ENCODE measurements at places on chromosomes 3 and 15.
A peak's percentile ranks its signal among the peaks of the same experiment; 100 is the strongest.

DNA sequence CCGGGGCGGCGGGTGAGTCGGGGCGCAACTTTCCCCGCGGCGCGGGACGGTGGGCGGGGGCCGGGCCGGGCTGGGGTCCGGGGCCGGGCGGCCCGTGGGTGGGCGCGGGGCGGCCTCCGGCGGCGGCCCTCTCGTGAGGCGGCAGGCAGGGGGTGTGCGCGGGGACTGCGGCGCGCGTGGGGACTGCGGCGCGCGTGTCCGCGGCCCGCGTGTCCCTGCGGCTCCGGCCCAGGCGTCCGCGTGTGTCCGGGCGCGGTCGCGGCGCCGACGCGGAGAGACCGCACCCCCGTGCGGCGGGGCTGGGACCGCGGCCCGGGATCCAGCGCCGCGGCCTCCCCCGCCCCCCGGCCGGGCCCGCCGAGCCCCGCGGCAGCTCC is 349 bp downstream of the PLXNA1 start:
- no peak for DNase-seq

DNA sequence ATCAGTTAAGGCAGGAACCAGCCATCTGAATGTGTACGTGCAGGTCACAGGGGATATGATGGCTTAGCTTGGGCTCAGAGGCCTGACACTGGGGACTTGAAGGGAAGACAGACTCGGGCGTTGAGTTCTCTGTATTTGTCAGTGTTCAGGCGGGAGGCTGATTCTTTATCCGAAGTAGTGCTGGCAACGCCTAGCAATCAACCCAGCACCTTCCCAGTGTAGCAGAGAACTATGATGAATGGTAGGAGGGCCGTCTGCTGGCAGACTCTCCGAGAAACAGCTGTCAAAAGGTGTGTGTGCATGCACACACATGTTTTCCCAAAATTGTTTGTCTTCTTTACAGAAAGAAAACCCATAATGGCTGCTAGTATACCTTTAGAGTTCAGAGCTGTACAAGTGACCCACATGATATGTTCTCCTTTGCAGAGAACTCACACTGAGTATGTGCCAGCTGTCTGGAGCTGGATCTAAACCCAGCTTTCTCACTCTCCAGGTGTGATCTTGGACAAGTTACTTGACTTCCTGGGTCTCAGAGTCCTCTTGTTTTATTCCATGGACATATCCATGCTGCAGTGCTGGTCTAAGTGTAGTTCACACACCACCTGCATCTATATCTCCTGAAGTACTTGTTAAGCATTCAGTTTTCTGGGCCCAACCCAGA is 74.5 kb upstream of the LARS2 start:
- no peak for DNase-seq

- DNase-seq, result no peak
Observed at GRCh38 chr3:18586076-18586475, 160.9 kb upstream of the SATB1 start.

GRCh38 chr3:50138266-50139200 is 16.6 kb upstream of the SEMA3F start:
- peak; percentile 31 for DNase-seq

- no peak for DNase-seq
Observed at GRCh38 chr3:20074226-20075063, 34.2 kb downstream of the KAT2B start.

DNA sequence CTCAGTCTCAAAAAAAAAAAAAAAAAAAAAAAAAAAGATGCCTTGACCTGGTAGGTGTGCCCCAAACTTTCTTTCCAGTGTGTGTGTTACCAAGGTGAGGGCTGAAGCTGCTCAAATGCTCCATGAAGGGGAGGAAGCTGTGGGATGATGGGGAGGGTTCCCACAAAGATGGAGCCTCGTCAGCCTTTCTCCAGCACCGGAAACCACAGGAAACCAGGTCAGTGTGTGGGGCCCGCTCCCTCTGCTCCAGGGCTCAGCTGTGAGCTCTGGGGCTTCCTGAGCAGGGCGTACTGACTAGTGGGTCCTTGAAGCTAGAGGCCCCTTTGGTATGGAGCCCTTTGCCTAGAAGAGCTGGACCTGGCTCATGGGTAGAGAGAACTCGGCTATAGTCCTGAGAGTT is 681 bp upstream of the IL17RE start:
- DNase-seq, result no peak
